ENCODE measurements at places on chromosomes 6 and 20.

DNA sequence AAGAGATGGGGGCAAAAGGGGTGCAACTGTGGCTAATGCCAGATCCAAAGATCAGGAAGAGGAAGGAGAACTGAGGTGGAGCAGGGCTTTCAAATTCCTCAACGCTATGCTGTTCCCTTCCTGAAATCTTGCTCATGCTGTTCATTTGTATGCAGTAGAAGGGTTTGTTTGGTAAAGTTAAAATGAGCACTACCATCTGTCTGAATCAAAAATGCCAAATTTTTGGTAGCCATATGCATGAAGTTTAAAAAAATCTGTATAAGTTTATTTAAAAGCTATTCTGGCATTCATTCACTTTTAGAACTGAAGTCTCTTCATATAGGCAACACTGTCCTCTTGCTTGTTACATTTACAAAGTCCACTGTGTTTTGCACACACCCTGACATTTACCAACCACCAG lies 82.2 kb downstream of the FAM229B start:
- no peak for DNase-seq

DNA sequence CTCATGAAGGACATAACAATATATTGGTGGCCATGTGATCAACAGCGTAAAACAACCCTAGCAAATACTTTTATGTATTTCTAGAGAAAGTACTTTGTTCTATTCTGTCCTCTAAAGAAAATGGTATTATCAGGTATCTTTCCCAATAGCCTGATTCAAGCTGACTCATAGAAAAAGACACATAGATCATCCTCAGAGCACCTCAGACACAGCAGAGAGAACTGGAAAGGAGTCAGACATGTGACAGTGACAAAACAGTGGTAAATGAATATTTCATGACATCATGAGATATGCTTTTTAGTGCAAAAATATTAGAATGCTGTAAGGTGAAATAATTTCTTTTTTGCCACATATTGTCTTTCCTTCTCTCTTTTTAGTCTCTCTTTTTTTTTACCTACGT lies 1355.0 kb upstream of the MAP3K7 start:
- no peak for DNase-seq

GRCh38 chr6:48613231-48613949 lies 502.4 kb upstream of the PTCHD4 start:
- no peak for DNase-seq

DNA sequence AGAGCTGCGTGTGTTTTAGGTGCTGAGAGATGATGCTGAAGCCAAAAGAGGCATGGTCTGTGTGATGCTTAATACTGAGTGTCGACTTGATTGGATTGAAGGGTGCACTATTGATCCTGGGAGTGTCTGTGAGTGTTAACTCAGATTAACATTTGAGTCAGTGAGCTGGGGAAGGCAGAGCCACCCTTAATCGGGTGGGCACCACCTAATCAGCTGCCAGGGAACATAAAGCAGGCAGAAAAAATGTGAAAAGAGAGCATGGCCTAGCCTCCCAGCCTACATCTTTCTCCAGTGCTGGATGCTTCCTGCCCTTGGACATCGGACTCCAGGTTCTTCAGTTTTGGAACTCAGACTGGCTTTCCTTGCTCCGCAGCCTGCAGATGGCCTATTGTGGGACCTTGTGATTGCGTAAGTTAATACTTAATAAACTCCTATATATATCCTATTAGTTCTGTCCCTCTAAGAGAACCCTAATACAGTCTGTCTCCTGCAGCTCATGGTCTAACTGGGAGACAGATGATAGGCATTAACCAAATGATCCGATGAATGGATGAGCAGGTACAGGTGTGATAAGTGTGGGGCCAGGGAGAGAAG lies 91.6 kb downstream of the TFAP2C start:
- no peak for DNase-seq

GRCh38 chr20:14288341-14289330 lies 48.8 kb downstream of the FLRT3 start:
- no peak for DNase-seq

GRCh38 chr6:140401761-140402160 lies 1027.3 kb upstream of the CITED2 start:
- no peak for DNase-seq

- no peak for DNase-seq
These were observed 7.0 kb upstream of the OR14J1 start for GRCh38 chr6:29294499-29294914.

- DNase-seq = peak; percentile 65
These were observed 96.4 kb upstream of the DUSP22 start for GRCh38 chr6:195861-196360.

DNA sequence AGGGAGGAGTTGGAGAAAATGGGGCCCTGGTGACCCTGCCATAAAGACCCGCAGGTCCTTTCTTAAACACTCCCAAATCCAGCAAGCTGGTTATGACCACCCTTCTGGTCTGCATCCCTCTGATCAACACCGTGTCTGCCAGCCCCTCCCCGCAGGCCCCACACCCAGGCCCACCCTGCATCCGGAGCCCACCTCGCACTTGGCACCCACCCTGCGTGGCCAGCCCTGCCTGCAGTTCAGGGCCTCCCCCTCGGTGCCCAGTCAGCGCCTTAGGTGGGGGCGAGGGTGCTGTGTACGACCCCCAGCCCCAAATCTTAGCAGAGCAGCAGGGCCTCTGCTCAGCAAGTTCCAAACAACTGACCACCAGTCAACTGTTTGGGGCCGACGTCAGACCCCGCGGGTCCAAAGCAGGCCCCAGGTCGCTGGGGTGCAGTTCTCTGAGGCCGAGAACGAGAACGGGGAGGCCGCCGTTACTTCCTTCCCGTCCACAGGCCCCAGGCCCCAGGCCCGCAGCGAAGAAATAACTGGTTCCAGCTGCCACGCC lies 1.2 kb downstream of the ACSS1 start:
- no peak for DNase-seq

DNA sequence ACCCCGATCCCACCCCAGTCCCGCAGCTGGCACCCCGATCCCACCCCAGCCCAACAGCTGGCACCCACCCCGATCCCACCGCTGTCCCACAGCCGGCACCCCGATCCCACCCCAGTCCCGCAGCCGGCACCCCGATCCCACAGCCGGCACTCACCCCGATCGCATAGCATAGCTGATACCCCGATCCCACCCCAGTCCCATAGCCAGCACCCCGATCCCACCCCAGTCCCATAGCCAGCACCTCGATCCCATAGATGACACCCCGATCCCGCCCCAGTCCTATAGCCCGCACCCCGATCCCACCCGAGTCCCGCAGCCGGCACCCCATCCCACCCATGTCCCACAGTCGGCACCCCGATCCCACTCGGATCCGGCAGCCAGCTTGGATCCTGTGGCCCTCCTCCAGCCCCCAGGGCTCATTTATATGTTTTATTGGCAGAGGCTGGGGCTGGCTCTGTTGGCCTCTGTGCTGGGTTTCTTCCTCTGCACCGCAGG lies 897 bp upstream of the GMEB2 start:
- no peak for DNase-seq

DNA sequence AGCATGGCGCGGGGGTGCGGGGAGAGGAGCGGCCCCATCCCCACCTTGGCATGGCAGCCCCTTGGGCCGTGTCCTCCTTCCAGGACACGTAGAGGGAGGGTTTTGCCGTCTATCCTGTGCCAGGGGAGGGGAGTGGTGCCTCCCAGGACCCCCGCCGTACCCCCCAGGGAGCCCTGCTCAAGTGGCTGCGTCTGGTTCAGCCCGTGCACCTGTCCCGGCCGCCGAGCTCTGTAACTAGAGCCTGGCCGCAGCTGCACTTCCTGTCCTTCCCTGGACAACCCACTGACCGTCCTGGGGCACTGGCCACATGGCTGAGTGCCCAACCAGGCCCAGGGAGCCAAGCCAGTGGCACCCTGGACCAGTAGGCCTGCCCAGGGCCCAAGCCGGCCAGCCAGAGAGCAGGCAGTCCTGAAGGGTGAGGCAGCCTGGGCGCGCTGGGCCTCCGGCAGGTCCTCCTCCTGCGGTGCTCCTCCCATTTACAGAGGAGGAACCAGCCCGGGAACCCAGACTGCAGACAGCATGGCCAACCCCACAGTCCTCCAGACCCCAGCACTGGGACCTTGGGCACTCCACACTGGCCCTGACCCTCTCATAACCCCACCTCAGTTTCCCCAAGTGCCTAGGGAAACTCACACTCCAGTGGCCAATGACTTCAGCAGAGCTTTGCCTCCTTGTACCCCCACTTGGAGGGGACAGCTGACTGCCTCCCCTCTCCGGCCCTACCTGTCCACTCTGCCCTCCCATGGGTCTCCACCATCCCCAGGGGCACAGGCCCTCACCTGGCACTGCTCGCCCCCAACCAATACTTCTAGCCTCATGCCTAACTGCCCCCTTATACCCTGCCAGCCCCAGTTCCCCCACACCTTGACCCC lies 8.7 kb downstream of the LAMA5 start:
- no peak for DNase-seq

DNA sequence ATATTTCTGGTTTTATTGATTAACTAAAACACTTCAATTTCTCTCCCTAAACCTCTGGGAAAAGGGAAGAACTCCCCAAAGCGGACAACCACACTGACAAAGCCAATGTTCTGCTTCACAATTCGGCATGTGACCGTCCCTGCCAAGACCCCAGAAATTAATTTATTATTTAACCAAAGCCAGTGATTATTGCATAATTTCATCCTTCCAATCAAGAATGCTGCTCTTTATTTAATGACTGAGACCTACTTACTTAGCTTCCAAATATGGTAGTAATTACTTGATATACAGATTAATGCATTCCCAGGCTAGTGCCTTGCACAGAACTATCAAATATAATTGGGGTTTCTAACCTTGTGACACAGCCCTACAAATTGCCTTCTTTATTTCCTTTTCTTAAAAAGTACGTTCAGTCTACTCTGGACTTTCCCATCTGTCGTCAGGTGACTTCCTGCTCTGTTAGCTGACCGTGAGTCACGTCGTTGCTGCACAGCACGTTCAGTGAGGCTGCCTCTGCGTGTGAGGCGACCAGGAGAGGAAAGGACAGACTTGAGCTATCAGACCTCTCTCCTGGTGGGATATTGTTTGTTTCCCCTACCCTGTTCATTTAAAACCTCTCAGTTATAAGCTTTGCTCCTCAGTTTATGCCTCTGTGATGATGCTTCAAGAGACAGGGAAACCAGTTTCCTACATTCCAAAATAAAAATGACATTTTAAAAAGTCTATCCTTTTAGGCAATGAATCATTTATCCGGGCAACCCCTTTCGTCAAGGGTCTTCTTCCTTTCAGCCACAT lies 55.7 kb upstream of the TNFAIP3 start:
- DNase-seq = peak; percentile 81

DNA sequence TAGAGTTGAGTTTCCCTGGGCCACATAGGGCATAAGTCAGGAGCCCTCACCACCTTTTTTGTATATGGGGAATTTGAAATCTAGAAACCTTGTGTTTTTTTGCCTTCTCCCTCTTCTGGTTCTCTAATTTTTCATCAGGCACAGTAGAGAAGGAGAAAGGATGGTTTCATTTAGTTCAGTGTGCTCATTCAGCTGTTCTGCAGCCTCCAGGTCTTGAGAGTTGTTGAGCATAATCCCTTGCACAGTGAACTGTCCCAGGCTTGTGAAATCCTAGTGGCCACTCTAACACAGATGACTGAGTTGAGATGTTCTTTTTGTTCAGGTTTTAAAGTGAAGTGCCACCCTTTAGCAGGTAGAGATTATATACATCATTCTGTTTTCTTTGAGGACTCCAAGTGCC lies 183.5 kb downstream of the CDKAL1 start:
- no peak for DNase-seq

GRCh38 chr6:22401206-22401605 lies 104.4 kb upstream of the PRL start:
- DNase-seq = no peak

DNA sequence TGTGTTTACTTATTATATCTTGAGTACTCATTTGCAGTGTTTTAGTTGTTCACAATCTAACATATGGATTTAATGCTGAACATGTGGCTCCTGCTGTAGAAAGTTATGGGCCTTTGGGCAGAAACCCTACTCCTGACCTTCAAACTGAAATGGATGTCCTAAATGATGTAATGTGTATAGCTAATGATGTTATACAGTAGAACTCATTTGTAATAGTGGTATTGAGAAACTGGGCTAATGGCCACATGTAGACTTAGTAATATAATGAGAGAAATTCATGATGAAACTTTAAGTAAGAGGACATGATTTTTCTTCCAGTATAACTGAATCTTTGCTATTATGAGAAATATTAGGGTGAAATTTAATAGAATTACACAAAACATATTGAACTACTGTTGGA lies 121.3 kb upstream of the PTPRK start:
- DNase-seq = no peak

GRCh38 chr6:166757232-166758135 lies 130.4 kb upstream of the RPS6KA2 start:
- no peak for DNase-seq

DNA sequence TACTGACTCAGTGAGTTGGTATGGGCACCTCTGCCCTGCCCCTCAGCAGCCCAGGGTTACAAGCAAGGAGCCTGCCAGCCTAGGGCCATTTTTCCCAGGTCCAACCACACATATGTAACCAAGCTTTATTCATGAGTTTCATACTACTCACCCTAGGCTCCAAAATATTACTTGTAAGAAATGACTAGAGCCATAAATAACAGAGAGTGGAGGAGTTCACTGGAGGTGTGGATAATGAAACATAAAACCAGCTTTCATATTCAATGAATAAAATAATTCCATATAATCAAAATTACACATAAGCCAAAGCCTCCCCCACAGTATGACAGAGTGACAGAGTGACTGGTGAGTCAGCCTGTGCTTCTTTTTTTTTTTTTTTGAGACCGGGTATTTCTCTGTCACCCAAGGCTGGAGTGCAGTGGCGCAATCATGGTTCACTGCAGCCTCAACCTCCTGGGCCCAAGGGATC lies 229.8 kb upstream of the SASH1 start:
- no peak for DNase-seq

- DNase-seq = no peak
These were observed 186.6 kb downstream of the LY86 start for GRCh38 chr6:6775074-6775473.

GRCh38 chr20:25252230-25252651 lies 4.4 kb downstream of the PYGB start:
- no peak for DNase-seq

DNA sequence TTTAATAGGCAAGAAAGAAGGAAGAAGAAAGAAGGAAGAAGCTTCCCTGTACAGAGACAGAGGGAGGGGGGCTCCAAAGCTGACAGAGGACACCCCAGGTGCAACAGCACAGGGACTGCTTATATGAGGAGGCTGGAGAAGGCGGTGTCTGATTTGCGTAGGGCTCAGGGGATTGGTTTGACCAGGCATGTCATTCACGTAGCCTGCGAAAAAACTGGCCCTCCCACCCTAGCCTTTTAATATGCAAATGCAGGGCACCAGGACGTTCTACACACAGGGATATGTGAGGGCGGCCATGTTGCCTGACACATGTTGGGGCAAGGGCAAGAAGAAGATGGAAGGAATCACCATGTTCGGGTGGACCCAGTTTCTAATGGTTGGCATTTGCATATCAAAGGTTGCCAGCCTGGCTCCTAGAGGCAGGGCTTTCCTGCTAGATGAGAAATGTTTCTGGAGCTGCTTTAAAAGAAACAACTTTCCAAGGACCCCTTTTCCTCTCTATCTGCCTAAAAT lies 305.4 kb upstream of the CDYL start:
- DNase-seq = no peak
